NCI-H524 treated with DMSO at 0.1 percent for 48 hours (cell line): ENCODE measurements at places on chromosomes 3 and 15.

DNA sequence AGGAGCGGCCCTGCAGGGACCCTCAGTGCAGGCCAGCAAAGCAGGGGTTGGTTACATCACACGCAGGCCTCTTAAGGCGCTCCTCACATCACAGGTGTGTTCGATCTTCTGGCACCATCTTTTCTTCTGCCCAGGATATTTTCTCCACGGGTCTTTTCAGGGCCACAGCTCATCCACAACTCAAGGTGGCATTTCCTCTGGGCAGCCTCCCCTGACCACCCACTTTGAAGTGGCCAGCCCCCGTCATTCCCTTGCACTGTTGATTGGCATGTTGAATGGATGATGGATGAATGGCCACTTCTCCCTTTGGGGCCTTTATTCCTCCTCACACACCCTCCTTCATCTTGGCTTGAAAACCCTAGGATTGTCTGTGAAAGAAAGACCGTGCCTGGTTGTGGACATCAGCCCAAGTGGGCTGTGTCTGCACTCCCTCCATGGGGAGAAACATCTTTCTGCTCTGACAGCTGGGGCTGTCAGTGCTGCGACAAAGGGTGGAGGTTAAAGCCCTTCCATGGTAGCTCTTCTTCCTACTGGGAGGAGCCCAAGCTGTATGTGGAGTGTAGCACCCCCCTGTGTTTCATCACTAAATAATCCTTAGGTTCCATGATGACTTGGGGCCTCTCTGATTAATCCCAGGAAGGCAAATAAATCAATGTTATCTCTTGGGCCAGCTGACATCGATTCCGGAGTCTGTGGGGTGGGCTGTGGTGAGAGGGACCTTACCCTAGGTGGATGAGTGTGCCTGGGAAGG lies 102.5 kb downstream of the EPHB1 start:
- no peak for DNase-seq

DNA sequence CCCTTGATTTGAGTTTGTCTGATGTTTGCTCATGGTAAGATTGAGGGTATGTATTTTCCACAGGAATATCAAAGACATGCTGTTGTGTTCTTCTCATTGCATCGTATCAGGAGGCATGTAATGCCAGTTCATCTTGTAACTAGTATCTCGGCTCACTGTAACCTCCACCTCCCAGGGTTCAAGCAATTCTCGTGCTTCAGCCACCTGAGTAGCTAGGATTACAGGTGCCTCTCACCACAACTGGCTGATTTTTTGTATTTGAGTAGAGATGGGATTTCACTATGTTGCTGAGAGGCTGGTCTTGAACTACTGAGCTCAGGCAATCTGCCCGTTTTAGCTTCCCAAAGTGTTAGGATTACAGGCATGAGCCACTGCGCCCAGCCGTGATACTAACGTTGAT lies 162.9 kb upstream of the BHLHE40 start:
- DNase-seq, result no peak

- no peak for DNase-seq
These were observed 110.4 kb downstream of the C3orf70 start for GRCh38 chr3:185042312-185043050.

DNA sequence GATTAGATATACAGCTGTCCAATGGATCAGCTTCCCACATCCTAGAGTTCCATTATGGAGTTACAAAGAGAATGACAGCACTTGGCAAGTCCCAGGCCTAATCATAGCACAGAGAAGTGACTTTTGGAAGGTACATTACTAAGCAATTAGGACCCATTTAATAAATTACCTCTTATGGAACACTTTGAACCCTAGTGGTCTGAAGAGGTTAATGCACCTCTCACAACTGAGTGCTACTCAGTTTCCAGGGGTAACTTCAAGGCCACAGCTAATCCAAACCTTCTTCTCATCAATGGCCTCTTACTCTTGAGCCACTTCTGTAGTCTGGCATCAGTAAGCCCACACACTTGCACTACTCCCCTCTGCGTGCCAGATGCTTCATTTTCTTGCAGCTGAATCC lies 34.9 kb upstream of the MEIS2 start:
- DNase-seq, result peak; percentile 89

DNA sequence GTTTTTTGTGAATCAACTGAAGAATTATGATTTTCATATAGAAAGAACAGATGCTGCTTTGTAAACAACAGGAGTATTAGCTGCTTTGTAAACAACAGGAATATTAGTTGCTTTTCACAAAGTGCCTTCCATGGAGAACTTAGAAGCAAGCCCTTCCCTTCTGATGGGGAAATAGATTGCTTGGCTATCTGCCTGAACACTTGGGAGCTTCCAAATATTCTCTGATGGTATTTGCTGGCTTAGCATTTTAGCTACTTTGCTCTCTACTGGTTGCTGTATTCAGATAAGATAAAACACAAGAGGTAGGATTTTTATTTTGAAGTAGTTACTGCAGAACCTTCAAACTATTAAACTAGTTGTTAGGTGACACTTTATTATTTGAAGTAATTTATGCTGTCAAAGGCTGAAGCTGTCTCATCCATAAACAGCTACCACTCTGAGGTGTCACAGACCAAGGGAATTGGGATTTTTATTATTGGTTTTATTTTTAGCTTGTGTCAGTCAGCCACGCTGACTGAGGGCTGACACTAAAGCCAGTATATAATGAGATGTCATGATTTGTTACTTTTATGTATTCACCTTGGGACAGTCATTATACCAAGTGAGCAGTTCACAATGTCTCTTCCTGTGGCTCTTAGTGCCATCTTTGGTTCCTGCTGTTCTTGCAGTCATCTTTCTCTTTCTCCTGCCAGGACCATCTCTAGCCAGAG lies 50.0 kb downstream of the ZIC1 start:
- no peak for DNase-seq
